ENCODE measurements at places on chromosomes 7 and 10.

GRCh38 chr10:47323087-47323486 is 833 bp downstream of the GDF2 start:
- no peak for DNase-seq

DNA sequence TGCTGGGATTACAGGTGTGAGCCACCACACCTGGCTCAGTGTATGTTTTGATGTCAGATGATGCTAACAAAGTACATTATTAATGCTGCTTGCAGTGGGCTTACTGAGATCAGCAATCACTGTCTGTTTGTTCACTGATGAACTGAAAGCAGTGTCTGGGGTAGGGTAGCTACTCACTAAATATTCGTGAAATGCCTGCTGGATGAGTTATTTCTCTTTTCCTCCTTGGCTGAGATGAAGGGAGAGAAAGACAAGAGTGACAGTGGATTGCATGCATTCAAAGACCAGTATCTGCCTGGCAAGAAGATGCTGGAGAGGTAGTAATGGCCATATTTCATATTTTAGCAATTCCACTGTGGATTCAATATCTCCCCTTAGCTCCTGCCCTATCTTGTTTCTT is 32.3 kb downstream of the FAM107B start:
- no peak for DNase-seq

DNA sequence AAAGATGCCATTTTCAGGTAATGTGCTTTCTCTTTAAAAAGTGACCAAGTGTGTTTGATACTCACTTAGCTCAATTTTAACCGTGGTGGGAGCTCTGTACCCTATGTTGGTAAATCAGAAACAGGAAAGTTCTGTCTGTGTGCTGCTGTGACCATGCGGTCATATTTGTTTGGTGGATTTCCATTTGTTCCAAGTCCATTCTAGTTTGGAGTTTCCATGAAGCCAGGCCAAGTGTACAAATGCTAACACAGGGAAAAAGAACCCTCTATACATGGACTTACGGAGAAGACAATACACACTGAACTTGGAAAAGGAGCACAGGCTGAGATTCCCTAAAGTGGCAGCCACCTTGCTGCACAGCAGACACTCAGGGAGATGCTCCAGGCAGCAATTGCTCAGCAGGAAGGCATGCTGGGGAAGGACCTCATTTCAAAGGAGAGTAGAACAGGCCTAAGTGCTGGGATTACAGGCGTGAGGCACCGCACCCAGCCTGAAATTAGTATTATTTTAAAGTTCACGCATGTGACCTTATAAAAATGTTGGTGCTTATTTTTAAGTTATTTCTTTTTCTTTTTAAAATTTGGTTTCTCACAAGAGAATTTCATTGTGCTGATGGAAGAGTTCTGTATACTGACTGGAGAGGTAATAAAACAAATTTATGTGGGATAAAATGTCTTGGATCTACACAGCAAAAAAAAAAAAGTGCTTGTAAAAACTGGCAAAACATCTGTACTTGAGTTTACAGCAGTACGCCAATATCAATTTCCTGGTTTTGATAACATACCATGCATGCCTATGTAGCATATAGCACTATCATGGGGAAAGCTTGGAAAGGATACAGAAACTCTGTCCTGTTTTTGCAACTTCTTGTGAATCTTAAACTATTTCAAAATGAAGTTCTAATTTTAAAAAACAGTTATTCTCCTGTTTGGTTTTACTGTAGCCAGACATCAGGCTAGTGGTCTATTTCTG is 436.2 kb downstream of the KCNMA1 start:
- DNase-seq, result no peak

GRCh38 chr7:38476764-38477163 is 154.4 kb downstream of the AMPH start:
- DNase-seq, result no peak

DNA sequence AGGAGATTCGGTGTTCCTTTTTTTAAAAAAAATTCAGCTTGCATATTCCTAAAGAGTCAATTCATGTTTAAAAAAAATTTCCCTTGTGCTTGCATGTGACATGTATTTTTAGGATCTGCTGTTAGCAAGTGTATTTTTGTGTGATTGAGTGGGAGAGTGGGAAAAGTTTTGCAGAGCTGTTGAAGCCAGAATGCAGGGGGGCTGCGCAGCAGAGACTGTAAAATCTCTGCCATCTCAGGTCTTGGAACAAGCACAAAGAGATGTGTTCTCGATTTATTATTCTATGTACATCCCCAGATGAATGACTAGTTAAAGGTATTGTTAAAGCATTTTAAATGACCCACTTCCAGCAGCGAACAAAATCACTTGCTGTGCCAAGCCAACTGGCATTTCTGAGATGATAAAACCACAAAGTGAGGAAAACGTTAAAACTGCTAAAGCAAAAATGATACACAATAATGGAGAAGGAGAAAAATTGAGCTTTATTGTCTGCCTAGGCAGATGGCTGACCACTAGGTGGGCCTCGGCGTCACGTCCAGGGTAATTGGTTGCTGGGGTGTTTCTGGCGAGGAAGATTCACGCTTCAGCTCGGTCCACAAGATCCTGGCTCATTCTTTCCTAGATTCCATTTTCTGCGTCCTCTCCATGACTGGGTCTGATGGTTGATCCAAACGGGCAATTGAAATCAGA is 67.0 kb upstream of the ATRNL1 start:
- no peak for DNase-seq

DNA sequence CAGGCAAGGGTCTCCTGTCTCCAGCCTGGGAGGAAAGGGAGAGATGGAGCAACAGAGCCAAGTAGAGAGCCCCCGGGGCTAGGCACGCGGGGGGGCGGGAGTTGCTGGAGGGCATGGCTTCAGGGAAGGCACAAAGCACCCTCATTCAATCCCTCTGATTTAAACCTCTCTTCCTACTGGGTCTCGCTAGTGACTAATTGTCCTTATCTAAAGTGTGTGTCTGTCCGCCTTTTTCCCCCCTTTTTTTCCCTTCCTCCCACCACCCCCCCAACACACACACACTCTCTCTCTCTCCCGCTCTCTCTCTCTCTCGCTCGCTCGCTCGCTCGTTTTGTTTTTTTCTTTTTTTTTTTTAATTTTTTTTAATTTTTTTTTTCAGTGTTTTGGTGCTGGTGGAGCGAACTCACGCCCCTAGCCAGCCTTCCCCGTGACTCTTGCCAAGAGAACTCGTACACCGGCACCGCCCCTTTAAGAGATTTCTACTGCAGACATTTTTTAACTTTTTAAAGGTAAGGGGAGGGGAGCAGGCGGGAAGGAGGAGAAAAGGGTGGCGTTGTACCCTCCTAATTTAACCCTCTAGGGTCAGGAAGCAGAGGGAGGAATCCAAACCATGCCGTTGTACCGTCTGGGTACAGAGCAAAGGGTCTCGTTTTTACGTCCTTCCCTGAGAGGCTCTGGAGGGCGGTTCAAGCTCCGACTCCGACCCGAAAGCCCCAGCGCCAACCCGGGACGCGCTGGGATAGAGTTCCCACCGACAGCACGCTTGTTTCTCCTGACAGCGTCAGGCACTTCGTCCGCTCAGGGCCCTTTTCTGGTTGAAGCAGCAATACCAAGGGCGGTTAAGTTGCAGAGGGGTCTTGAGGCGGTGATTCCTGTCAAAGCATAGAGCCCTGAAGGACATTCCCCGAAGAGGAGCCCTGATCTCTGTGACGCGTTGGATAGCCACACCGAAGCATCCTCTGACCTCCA is at the start of gene HPSE2:
Gene HPSE2, minus strand, starts transcription at position 195 of the 969 bp plus-strand sequence.
- DNase-seq, result no peak

GRCh38 chr7:139591550-139592195 is 68.2 kb downstream of the CLEC2L start:
- no peak for DNase-seq

DNA sequence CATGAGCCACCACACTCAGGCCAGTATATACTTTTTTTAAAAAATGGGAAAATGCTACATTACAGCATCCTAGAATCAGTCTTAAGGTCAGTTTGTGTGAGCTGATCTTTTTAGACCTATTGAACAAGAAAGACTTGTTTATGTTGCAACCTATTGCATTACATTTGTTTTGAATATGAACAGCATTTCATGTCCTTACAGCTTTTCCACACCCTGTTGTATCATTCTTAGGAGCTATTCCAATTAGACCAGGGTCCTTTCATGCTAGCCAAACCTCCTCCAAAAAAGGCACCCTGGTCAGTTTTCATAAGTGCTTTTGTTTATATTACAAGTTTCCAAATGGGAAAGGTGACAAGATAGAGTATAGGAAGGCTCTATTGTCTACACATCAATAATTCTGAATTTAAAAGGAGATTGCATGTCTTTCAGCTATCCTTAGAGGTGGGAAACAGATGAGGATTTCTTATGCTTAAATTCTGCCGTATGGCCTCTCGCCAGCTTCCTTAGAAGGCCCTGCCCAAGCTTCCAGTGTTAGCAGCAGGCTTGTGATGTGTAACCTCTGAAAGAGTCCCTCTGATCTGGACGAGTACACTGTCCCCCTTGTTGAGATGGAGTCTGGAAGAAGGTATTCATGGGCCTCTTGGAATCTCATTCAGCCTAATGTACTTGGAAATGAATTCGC is 171.9 kb downstream of the OTUD1 start:
- no peak for DNase-seq

DNA sequence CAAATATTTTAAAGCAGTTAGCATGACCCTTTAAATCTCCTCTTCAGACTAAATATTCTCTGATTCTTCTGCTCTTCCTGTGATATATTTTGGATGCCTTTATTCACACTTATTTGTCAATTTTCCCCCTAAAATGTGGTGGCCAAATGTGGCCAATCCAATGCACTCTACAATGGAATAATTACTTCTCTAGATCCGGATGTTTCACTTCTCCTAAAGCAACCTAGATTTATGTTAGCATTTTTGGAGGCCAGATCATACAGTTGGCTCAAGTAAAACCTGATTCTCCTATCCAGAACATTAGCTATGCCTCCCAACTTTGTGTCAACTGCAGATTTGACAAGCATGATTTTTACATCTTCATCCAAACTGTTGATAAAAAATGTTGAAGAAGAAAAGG is 153.7 kb downstream of the CREB5 start:
- no peak for DNase-seq

GRCh38 chr7:33685981-33686683 is 219.2 kb upstream of the BMPER start:
- no peak for DNase-seq

DNA sequence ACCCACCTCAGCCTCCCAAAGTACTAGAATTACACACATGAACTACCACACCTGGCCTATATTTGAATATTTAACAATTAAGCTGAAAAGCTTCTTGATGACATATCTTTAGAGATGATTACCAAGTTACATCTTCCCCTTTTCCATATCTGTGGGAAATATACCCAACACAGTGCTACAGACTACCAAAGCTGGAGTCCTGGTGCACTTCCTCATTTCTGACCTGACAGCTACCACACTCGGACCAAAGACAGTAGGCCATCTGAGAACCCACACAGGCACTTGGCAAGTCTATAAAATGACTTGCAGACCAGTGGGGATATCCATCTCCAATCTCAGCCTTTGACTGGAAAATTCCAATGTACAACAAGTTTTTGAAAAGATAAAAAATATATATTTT is 270.4 kb upstream of the KLF14 start:
- DNase-seq, result no peak

DNA sequence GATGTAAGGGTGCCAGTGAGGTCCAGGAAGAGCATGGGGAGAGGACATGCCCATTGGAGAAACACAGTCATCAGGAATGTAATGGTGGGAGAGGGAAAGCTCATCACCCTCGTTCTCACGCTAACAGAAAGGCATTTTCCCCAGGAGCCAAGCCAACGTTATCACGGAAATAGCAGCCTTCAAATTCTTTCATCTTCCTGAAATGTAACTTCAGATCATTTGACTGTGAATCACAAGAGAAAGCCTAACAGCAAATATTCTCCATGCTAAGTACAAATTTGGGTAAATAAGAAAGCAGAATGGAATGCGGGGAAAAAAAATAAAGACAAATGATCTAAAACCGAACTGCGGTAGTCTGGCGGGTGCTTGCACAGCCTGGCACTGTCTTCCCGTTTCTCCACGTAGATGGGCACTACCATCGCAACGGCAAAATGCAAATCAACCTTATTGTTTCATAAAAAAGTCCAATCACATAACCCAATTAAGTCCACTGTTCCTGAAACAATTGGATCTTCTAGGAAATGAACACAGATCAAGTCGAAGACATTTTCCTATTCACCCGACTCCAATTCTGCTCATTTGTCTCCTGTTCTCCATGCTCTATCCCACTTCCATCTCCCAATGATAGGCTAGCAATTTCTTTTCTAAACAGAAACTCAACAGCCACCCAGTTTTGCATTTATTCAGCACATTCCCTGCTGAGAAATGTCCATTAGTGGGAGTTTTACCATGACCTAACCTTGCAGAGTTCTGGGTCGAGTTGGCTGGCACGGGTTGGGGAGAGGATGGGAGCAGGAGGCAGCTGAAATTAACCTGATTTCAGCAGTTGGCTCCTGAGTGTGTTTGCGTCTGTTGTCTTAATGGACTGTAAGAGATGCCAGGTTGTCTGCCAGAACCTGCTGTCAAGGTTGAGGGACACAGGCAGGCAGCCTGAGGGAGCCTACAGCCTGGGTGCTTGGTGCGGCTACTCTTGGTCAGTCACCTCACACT is 74.6 kb upstream of the FRMD4A start:
- DNase-seq, result no peak

GRCh38 chr10:96906864-96907263 is 74.8 kb downstream of the LCOR start:
- DNase-seq, result no peak

DNA sequence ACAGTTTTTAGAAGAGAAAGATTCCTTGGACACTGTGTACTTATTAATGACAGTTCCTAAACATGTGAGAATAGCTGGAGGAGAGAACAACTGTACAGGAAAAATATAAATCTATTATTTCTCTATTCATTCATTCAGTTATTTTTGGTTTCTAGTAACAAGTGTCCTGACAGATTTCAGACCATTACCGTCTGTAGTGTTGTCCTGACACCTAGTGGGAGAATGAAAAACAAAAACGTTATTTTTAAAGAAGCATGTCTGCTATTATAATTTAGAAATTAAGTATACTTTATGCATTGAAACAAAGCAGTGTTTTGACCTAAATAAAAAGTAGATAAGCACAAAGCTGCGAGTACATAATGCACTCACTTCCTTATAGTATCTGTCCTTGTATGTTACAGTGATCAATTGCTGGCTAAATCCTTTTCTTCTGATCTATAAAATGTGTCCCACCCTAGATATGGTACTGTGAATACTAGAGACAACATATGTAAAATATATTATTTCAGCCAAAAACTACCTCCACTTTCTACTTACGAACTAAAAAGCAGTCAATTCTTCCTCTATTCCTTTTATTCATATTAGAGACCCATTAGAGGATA is 575.6 kb downstream of the ARL4A start:
- no peak for DNase-seq

Data from activated T-helper 1 cell treated with anti-CD3 and anti-CD28 coated beads, Interleukin-2, amount 50 U/mL, for 16 hours (primary cell).